ENCODE measurements at places on chromosomes 3 and 15.

DNA sequence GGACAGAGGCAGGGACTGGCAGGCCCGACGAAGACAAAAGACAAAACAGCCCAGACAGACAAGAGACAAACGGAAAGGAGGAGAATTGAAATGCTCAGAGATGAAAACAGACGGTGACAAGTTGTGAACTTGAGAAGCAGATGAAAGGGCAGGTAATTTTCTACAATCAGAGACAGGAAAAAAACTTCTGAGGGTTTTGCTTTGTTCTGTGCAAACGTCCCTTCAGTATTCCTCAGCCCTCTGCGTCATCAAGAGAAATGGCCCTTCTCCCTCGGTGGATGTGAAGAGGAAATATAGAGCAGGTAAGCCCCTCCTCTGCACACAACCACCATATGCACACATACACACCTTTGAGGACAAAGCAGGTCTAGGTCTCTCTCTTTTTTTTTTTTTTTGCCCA is 206.6 kb downstream of the UACA start:
- DNase-seq: no peak

DNA sequence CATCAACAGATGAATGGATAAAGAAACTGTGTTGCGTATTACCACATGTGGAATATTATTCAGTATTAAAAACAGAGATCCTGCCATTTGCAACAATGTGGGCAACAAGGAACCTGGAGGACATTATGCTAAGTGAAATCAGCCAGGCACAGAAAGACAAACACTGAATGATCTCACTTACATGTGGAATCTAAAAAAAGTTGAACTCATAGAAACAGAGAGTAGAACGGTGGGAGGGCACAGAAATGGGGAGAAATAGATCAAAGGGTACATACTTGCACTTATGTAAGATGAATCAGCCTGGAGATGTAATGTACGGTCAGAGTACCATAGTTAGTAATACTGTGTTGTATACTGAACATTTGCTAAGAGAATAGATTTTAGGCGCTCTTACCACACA is 29.8 kb upstream of the MUC13 start:
- no peak for DNase-seq

DNA sequence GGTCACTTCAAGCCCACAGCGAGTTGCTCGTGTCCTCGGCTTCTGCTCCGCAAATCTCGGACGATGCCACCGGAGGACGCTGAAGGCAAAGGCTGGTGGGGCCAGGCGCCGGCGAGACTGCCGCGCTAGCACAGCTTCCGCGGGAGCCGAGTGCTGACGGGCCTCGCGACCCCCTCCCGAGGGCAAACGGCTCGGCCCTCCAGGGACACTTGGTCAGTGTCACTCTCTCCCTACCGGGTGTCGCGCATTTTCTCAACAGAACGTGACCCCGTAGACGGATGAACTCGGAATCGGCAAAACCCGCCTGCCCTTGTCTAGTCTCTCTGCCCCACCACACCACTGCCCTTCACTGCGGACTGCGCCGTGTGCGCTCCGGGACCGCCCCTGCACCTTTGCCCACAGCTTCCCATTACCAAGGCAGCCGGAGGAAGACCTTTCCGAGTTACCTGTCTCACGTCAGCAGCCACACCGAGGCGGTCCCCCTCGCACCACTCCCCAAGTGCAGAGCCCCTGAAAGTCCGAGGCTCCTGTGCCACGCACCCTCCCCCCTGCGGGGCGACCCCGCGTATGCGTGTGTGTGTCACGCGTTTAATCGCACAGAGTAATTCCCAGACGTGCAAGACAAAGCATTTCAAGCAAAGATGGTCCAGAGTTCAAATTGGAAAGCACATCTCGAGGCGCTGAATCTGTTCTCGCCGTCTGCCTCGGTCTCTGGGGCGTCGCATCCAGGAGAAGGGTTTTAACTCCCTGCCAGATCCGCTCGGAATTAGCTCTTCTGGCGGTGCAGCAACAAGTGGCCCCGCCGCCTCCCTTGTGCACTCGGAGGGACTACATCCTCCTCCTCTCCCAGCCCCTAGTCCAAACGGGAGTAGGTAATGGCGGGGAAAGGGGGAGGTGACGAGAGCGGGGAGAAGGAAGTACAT is 245.0 kb upstream of the TOPAZ1 start:
- no peak for DNase-seq

- no peak for DNase-seq
Measured at GRCh38 chr3:196238612-196239560, 22.6 kb downstream of the SLC51A start.

DNA sequence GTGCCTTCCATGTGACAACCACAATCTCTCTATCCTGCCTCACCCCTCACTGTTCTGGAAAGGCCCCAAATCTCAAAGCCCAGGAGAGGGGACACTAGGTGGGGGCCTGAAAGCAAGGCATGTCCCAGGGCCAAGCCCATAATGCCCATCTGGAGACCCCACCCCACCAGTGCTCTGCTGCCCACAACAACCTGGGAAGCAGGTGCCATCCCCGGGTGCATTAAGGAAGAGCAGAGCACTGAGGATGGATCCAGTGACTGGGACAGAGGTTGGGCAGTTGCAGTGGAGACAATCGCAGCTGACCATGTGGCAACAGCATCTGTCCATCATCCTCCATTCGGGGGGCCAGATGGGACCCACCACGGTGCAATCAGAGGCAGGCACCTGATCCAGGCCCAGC is 106.2 kb upstream of the PRR20G start:
- DNase-seq: peak; percentile 56

- no peak for DNase-seq
Measured at GRCh38 chr15:82650046-82650670, 3.0 kb upstream of the CPEB1 start.

GRCh38 chr3:150105886-150106612 is 135.4 kb upstream of the PFN2 start:
- DNase-seq: no peak

DNA sequence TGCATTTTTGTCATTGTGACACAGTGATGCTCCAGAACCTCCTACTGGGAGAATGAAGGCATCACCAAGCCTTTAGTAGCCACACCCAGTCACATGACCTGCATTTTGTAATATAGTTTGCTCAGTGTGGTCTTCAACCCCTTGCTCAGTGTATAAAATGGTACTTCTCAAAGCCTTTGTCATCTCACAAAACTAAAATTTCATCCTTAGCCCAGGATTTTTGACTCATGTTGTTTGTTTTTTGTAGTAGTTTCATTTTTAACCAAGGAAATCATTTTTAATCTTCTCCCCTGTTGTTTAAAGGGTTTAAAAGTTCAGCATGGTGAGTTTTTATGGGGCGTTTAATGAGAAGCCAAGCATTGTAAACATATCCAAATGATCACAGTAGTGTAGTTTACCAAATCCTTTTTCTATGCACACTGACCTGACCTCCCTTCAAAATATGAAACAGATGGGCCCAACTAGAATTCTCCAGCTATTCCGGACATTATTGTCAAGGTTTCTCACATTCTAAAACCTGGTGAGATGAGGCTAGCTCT is 123.5 kb upstream of the IL12A start:
- no peak for DNase-seq

- no peak for DNase-seq
Measured at GRCh38 chr3:43366885-43367284, 80.5 kb downstream of the SNRK start.

DNA sequence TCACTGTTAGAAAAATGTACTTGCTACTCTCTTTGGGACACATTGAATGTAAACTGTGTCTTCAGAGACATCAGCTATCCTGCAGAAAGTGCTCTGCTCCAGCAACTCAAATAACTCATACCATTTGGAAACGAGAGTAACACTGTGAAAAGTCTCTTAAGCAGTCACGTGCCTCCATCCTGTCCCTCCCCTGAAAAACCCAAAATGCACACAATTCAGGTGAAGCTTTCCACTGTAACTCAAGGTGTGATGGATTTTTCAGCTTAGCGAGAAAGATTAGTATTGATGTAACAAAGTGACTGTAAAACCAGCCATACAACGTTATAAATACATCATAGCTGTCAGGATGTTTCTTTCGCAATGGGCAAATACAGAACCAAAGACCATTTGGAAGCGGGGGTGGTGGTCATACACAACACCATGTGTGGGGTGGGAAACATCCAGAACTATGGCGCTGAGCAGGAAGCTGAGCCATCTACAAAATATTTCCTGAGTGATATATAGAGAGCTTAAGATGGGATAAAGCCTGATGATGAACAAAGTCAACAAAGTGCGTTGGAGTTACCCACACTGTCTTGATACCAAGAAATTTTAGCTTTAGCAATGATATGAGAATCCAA is 332.3 kb downstream of the FOXP1 start:
- DNase-seq: no peak

GRCh38 chr3:12598890-12599289 is 42.0 kb downstream of the MKRN2 start:
- DNase-seq: no peak

GRCh38 chr3:5172018-5172417 is 15.5 kb upstream of the EDEM1 start:
- DNase-seq: no peak

DNA sequence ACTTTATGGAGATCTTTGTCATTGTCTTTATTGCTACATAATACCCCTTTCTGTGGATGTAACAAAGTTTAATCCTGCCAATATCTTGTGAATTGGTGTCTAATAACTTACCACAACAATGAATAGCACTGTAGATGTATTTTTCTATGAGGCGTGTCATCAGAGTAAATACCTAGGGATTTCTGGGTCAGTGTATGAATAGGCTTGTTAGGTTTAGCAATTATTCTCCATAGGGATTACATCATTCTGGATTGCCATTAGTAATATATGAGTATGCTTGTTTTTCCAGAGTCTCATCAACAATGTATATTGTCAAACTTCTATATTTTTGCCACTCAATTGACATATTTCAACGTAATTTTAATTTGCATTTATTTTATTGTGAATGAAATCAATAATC is 67.9 kb downstream of the UNC13C start:
- no peak for DNase-seq

DNA sequence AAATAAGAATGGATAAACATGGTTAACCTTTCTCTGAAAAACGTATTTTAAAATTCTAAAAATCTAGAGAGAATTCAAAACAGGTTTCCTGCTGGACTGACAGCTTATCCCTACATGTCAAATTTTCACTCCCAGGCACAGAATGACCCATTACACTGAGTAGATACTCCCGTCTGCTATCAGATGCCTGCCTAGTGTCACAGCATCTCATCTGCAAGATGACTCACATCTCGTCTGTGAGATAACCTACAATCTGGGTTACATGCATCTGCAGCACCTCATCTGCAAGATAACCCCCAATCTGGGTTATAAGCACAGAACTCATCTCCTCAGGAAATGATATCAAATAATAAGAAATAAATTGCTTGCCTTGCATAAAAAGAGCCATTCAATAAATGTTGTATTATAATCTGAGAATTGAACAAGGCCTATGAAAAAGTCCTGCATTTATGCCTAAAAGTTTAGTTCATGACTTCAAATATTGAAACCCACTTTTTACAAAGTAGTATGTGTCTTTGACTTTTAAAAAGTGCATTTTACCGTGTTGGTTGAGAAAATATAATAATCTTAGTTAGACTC is 188.3 kb upstream of the THBS1 start:
- DNase-seq: no peak

- DNase-seq: no peak
Measured at GRCh38 chr3:12231431-12231830, 57.4 kb upstream of the PPARG start.

DNA sequence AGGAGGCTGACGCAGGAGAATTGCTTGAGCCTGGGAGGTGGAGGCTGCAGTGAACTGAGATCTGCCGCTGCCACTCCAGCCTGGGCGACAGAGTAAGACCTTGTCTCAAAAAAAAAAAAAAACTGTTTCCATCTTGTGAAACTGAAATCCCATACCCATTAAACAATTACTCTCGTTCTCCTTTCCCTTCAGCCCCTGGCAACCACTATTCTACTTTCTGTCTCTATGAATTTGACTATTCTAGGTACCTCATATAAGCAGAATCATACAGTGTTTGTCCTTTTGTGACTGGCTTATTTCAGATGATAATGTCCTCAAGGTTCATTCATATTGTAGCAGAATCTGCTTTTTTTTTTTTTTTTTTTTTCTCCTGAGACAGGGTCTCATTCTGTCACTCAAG is 51.5 kb upstream of the UBE2E1 start:
- DNase-seq: no peak

DNA sequence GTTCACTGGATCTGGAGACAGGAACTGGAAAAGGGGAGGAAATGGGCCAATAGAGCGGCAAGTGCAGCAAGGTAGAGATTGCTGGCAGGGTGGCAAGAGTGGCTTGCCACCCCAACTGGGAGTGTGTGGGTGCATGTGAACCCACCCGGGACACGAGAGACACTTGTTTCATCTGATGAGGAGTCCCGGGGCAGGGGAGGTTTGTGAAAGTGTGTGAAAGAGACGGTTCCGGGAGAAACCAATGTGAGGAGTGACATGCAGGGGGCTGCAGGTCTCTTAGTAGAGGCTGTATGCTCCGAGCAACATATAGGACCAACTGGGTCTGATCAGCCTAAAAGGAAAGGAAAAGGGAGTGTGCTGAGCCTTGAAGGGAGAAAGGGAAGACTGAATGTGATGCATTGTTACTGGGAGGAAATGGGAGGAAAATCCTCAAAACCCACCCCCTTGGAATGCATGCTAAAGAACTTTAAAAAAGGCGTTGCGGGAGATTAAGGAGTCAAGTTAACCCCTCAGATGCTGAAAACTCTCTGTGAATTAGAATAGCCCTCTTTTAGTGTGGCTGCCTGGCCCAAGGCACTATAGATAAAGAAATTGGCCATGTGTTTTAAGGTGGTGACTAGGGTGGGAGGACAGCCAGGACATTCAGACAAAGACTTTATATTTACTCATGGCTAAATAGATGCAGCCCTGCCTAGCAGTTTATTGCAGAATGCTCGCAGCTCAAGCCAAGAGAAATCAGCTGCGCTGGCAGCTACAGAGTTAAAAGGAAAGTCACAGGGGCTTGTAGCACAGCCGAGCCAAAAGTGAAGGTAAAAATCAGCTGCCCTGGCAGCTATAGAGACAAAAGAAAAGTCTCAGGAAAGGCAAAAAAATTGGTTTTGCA is 9.1 kb upstream of the SLC9C1 start:
- DNase-seq: no peak
